ENCODE measurements at places on chromosomes 3 and 15. TPM values are rescaled to one million over a fixed set of nuclear protein-coding genes. Genes with fewer than 3 reads are reported as not detected.

GRCh38 chr15:44656298-44656697, 7.2 kb downstream of the SPG11 start:
- DNase-seq, result no peak

DNA sequence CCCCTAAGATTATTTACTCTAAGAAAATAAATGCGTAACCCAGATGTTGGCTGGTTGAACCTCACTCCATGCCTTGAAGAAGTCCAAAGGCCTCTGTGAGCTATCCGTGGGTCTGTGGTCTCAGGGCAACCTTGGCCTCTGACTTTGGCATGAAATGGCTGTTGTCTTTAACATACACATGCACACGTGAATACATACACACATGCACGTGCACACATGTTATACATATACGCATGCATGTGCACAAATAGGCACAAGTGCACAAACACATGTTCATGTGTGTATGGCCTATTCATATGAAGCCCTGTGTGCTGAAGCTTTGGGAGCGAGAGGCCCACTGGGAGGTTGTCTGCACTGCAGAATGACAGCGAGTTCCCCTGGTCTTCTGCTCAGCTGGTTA, 50.8 kb downstream of the KLF15 start:
- DNase-seq, result no peak

DNA sequence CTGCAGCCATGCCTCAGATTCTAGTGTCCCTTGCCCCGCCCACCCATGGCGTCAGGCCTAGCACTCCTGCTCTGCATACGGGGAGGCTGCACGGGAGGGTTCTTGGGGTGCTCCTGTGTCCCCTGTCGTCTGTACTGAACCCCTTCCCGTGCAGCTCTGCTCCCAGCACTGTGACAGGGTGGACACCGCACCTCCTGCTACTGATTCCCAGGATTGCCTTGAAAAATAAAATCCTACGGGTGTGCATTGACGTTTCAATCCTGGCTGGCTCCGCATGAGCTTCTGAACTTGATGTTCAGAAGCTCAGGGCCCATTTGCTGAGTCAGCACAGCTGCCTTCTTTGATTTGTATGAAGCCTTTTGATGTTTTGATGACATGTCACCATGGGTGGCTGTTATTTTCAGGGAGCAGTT, 176.4 kb downstream of the APBA2 start:
- no peak for DNase-seq

DNA sequence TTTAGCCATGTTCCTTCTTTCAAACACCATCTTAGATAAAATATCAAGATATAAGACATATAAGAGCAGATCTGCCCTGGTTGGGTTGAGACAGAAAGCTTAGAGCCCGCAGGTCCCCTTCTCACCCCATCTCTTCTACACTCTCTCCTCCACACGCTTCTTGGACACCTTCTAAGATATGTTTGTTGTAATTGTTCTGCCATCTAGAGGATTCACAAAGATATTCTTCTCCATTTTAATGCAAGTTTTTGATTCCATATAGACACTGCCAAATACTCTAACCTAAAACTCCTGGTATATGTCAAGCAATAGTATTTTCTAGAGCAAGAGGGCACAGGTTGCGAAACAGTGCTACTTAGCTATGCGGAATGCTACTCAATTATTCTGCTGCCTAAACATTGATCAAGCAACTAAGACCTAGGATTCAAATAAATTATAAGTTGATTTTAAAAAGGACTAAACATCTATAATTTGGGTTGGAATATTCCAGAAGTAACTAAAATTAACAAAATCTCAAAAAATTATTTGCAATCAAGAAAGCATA, 6.8 kb downstream of the CHRM5 start:
- DNase-seq, result no peak

DNA sequence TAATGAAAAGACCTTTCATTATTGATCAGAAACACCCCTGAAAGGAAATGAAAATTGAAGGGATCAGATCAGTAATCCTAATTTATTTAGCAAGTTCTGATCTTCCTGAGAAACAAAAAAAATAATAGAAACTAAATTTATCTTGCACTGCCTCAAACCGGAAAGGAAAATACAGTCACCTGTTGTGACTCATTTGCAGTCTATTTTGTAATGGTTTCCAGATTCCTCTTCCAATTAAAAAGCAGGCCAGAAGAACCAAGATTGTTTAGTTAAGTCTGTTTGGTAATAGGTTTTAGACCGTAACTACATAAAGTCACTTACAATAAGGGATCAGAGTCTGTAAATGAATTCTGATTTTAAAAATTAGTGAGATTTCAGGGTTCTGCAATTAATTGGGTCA, 49.7 kb upstream of the ATOSA start:
- DNase-seq, result peak; percentile 60

DNA sequence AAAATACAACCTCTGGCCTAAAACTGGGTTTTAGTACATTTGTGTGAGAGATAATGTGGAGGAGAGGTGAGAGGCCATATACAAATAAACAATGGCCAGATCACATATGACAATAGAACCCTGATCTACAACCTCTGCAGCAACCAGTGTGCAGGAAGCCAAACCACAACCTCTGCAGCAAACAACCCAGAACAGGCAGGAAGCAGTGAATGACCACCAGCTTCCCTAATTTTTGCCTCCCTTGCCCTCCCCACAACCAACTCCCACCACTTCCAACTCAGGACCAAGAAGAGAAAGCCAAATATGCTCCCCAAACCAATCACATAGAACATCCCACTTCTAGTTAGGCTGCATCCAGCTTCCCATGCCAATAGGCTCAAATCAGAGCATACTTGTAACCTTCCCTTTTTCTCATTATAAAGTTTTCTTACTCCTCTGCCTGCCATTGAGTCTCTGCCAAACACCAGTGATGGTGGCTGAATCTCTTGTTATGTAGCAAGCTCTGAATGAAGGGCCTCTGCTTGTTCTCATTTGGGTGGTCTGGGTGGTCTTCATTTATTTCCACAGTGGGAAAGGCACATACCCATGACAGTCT, 102.6 kb upstream of the GAP43 start:
- DNase-seq, result no peak

GRCh38 chr3:100577382-100578008, 31.9 kb upstream of the ADGRG7 start:
- no peak for DNase-seq

DNA sequence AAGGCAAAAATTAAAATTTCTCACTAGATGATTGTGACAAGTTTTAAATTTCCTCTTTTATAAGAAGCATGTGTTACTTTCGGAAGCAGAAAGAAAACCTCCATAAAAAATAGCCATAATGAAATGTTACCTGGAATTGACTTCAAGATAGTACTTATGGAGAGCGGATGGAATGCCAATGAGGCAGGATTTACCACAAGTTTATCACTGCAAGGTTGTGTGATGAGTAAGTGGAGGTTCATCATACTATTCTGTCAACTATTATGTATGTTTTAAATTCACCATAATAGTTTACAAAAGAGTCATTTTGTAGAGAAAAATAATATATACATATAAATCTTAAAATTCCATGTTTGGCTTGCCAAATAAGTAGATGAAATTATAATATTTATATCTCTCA, 230.3 kb downstream of the SCAPER start:
- peak; percentile 25 for DNase-seq

- DNase-seq, result no peak
Measured at GRCh38 chr15:50687302-50687902, 805 bp upstream of the TRPM7 start.

DNA sequence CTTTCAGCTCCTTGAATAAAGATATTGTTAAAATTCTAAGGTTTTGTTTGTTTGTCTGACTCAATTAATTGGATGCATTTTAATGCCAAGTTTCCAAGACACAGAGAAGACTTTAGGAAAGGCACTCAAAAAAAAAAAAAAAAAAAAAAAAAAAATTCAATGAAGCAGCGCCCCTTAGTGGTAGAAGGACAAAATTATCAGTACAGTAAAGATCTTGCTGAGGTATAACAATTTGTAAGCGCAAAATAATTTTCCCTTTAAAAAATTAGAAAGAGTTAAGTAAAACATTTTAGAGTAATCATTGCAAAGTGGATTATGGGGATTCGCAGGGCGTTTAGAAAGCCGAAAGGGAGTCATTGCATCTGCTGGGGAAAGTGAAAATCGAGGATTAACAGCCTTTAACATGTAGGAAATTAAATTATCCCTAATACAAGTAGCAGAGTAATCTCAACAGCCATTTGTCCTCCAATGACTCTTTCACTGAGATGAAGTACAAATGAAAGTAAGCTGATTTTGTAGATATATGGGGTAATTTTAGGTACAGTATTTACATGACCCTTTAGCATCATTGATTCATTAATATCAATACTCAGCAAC, 5.8 kb upstream of the DIS3L start:
- DNase-seq, result peak; percentile 10

GRCh38 chr3:13538520-13539291, 10.2 kb upstream of the FBLN2 start:
- no peak for DNase-seq

GRCh38 chr15:60761505-60761845, 282.5 kb upstream of the ICE2 start:
- no peak for DNase-seq

DNA sequence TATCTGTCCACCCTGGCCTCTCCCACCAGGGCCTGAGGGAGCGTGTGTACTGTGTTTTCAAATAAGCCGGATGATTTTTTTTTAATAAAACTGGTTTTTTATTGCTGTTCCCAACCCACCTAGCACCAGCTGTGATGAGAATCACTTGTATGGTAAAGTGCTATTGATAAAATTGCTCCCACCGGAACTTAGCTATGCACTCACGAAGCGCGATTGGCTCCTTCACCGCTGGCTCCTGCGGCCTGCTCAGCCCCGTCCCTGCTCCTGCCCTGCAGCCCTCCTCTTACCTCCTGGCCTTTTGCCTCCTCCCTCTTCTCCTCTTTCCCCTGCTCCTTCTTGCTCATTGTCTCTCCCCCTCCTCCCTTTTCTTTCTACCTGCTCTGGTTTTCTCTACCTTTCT, 183.7 kb downstream of the TLE3 start:
- no peak for DNase-seq

GRCh38 chr15:90903733-90904536, 833 bp downstream of the MAN2A2 start:
- no peak for DNase-seq

- no peak for DNase-seq
Measured at GRCh38 chr15:69570454-69570853, 117.8 kb downstream of the RPLP1 start.

GRCh38 chr15:63369296-63369695, 12.3 kb downstream of the CA12 start:
- no peak for DNase-seq

- DNase-seq, result no peak
Measured at GRCh38 chr3:10443272-10444109, 61.9 kb downstream of the ATP2B2 start.

- no peak for DNase-seq
Measured at GRCh38 chr3:46462511-46462910, 2.2 kb downstream of the LTF start.

DNA sequence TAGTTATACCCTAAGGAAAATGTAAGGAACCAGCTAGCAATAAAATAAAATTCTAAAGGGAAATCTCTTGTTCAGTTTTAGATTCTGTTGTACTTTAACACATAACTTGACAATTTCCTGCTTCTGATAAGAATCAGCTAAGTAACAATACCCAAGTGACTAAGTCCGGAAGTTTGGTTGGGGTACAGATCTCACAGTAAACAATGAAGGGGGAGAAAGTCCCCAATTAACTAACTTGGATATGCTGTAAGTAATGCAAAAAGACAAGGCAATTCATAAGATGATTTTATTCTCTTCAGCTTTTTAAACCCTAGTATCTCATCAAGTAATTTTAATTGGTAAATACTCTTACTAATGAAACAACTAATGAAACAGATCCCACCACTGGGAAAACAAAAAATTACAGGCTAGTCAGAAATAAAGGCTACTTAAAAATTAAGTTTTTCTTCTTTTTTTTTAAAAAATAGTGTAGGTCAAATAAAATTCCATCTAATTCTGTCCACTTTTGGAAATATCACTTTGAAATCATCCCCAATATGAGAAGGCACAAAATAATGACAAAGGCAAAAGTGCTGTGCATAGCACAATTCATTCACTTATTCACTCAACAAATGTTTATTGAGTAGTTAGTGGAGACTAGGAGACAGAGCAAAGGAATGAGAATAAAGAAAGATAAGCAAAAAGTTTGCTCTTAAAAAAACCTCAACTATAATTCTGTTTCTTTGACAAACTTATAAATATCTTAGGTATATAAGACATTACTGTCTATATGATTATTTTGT, 37.8 kb upstream of the IL20RB start:
- peak; percentile 39 for DNase-seq

- no peak for DNase-seq
Measured at GRCh38 chr3:149378478-149379309, 1.2 kb upstream of the TM4SF1 start.

DNA sequence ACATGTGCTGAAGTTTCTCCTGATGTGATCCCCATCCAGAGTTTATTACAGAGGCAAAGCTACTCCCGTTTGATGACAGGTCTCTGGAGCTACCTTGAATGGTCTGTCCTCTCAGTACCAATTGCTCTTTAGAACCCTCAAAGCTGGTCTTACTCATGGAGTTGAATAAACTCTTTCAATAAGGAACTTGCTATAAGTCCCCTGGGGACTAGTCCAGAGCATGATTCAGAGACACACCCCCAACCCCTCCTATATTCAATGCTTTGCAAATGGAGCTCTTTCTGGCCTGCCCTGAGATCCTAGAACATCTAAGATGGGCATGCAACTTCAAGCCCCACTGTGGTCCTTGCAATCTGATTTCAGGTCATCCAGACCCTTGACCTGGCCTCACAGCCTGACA, 23.9 kb upstream of the TPM1 start:
- DNase-seq, result no peak

- no peak for DNase-seq
Measured at GRCh38 chr3:18369551-18370185, 55.5 kb downstream of the SATB1 start.

DNA sequence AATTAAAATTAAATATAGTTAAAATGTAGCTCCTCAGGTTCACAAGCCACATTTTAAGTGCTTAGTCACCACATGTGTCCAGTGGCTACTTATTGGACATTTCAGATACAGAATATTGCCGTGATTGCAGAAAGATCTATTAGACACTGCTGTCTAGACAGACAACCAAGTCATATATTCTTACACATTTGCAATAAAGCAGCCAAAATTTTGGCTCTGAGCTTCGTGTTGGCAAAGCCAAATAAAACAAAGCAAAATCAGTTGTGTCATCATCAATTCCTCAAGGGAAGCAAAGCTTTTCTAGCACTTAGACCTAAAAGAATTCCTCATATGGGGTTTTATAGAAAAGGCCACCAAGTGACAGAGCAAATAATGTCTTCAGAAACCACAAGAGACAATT, 193.1 kb upstream of the LPP start:
- DNase-seq, result no peak

Gene USP3
- 27.7 TPM for total RNA-seq

Gene TMEM108
- total RNA-seq, result not detected

Gene IMPG2
- total RNA-seq, result not detected

Gene TNFAIP8L3
- total RNA-seq, result 0.07 TPM

Gene VILL
- total RNA-seq, result 0.07 TPM

Gene GPR160
- total RNA-seq, result 2.7 TPM

Gene NPAP1
- not detected for total RNA-seq

Gene CNTN4
- not detected for total RNA-seq

Gene ANKRD34C
- total RNA-seq, result not detected

Gene SPATA12
- total RNA-seq, result 1.9 TPM

Gene ZSCAN29
- 3.4 TPM for total RNA-seq

Gene MRPS25
- 22.3 TPM for total RNA-seq

Gene DUOXA2
- not detected for total RNA-seq

Measured in A172 (cell line).